ENCODE measurements at places on chromosomes 1 and 21.

DNA sequence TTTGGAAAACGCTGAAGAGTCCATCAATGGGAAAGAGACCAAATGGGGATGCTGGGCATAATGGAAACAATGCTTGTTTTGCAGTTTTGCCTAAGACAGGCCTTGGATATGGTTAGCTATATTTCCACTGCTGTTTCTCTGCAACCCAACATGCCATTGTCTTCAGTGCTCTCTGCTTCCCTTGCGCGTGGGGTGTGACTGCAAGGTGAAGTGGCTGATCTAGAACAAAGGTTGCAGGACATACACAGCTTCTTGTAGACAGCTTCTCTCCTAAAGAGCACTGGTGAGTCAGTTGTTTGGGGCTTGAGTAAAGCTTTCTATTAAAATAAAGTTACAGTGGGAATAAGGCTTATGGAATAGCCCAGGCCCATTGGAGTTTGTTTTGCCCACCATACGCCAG lies 33.0 kb downstream of the RUNX1 start:
- no peak for DNase-seq

DNA sequence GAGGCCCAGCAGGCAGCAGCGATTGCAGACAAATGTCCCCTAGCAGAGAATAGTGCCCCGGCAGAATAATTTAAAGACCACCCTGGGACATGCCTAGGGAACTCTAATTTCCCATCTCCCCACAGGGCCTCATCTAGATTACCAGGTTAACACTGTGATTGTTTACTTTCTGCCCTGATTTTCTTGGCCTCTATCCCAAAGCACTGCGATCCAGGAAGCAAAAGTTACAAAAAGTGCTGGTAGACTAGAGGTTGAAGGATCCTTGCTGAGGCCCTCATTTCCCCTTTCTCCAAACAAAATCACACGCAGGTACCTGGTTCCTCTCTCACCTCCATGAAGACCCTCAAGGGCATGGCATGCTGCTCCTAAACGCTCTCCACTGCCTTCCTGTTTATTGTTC lies 229.7 kb downstream of the C1orf94 start:
- no peak for DNase-seq

GRCh38 chr1:46445773-46446256 lies 43.8 kb upstream of the DMBX1 start:
- no peak for DNase-seq

DNA sequence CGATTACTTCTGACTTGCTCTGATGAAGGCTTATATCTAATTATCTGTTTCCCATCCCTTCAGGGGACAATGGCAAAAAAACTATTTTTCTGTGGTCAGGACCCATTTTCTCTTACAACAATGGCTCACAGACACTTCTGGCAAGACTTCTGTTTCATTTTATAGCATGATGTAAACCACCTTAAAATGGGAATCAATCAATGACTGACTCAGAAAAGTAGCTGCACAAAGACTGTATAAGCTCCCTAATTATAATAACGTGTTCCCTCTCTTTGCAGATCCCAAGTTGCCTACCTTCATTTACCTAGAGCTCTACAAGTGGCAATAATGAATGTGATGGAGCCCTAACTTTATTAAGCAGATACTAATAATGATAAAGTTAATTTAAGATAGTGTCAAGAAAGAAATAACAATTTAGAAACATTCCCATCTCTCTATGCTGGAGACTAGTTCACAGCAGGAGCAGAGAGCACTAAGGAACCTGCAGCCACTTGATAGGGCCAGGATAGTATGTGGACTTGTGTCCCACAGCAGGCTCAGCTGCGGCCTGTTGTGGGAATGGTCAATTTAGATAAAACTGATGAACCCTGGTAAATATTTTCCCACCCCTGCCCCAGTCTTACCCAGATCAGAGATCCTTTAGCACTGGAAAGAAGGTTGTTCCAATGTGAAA lies 538 bp downstream of the GBP2 start:
- DNase-seq = no peak

DNA sequence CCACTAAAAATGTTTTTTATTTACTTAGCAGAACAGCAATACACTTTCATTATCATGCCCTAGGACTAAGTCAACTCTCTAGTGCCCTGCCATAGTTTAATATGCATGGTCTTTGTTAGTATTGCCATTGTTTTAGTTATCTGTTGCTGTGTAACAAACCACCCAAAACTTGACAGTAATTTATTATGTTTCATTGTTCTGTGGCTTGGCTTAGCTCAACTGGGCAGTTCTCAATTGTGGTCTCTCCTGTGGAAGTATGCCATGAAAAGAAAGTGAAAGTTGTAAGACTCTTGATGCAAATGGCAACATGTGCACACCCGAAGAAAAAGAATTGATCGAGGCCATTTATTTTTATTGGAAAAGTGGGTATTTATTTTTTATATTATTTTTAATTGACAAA lies 206.3 kb upstream of the KCTD3 start:
- DNase-seq = no peak

DNA sequence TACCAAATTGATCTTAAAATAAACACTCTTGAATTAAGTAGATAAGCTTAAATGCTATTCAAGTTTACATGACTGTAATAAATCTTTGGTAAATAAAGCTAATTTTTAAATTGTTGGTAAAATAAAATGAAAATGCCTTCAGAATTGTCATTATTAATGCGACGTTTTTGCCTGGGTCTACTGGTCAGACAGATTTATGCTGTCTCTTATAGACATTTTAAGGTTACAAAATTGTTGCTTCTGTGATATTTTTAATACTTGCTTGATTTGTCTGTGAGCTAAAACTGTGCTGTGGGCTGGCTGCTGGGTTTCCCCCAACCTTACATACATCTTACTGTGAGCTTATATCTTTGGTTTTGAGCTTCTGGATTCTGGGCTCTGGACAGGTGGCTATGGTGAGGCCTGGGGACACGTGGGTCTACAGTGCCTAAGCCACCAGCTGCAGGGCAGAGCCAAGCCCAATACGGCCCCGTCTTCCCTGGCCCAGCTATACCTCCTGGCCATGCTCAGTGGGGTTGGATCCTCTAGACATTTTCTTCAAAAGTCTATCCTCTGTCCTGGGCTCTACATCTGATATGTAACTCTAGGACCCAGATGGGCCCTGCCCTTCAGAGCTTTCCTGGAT lies 81.4 kb downstream of the ETS2 start:
- DNase-seq = no peak

- DNase-seq = no peak
These were observed 154.7 kb downstream of the PGBD5 start for GRCh38 chr1:230271300-230272035.

DNA sequence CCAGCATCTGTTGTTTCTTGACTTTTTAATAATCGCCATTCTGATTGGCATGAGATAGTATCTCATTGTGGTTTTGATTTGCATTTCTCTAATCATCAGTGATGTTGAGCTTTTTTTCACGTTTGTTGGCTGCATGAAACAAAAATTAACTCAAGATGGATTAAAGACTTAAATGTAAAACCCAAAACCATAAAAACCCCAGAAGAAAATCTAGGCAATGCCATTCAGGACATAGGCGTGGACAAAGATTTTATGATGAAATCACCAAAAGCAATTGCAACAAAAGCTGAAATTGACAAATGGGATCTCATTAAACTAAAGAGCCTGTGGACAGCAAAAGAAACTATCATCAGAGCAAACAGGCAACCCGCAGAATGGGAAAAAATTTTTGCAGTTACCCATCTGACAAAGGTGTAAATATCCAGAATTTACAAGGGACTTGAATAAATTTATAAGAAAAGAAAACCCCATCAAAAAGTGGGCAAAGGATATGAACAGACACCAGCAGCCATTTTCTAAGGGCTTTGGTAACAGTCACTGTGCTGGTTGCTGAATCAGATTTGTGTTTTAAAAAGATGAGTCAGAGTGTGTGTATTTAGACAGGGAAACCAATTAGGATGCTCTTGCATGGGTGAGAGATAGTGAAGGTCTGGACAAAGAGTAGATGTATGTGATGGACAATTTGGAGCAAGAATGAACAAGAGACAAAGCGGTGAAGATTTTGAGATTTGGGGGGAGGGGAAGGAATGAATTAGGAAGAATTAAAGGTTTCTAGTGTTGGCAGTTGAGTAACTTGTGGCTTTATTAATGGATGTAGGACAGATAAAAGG lies 110.7 kb downstream of the RYR2 start:
- DNase-seq = no peak

DNA sequence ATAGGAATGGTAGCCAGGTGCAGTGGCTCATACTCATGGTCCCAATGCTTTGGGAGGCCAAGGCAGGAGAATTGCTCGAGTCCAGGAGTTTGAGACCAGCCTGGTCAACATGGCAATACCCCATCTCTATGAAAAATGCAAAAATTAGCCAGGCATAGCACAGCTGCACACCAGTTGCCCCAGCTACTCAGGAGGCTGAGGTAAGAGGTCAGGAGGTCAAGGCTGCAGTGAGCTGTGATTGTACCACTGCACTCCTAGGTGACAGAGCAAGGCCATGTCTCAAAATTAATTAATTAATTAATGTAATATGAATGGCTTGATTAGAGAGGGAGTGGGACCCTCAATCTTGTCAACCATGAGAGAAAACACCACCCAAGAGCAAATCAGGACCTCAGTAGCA lies 198.7 kb upstream of the DUSP10 start:
- no peak for DNase-seq

- DNase-seq = peak; percentile 48
These were observed 779 bp upstream of the DEGS1 start for GRCh38 chr1:224182057-224182865.

GRCh38 chr1:24961961-24962861 lies 32.1 kb upstream of the RUNX3 start:
- DNase-seq = no peak

- no peak for DNase-seq
These were observed 30.3 kb upstream of the ECE1 start for GRCh38 chr1:21320410-21321108.

- DNase-seq = no peak
These were observed 62.9 kb upstream of the LRP8 start for GRCh38 chr1:53390736-53391135.

DNA sequence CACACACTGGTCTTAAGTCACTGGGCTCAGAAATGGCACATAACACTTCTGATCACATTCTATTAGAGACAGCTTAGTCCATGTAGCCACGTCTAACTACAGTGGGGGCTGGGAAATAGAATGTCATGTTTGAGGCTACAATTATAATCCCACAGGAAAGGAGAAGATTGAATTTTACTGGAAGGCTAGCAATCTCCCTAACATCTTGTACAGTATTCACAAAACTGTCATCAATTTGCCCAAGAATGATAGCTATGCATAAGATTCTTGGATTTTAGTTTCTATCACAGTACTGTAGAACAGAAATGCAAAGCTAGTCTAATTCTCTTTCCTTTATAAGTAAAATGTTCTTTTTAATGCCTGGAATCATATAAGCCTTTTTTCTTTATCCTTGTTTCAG lies 12.7 kb upstream of the ZMYM6 start:
- DNase-seq = no peak

- DNase-seq = no peak
These were observed 2.0 kb downstream of the SLAMF7 start for GRCh38 chr1:160741092-160741501.

- peak; percentile 17 for DNase-seq
These were observed 18.4 kb upstream of the RPL11 start for GRCh38 chr1:23673086-23673813.

DNA sequence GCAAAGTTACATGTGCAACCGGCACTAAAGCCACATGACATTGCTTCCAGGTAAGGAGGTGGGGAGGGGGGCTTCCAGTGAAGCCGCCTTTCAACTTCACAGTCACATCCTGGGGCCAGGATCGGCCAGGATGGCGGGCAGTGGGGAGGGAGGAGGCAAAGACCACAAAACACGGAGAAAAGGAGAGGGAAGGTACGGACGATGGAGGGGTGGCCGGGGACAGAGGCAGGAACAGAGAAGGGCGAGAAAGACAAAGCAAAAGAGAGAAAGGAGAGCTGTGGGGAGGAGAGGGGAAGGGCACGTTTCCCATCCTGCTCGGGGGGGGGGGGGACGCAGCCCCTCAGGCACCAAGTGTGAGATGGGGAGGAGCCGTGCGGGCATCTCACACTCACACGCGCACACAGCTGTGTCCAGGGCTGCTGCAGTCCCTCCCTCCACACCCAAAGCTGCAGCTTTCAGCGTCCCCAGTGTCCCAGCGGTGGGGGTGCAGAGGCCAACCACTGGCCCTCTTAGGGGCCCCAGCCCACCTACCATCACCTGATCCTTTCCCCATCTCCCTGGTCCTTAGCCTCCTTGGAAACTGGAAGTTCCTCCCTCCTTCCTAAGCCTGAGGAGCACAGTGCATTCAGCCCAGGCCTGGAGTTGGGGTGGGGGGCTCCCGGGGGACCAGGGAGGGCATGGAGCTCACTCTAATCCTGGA lies 2.4 kb downstream of the SH2D5 start:
- DNase-seq = no peak

DNA sequence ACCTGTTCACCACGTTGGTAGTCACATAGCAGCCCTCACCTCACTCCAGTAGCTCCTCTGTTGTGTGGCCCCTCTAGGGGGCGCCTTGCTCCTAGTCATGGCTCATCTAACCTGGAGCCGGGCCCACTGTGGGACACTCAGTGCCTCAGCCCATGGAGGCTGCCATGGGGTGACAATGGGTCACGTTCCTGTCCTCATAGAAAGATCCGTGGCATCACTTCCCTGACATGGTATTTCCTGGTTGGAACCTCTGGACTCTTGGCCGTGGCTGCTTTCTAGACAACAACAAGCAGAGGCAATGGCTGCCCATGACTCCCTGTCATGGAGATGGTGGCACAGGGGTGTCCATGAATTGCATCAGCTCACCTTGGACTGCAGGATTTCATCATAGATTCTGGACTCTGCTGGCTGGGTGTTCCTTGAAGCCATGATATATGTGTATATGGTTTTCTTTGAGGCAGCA lies 27.5 kb upstream of the SLAMF6 start:
- DNase-seq = peak; percentile 59

- no peak for DNase-seq
These were observed 1.7 kb upstream of the IKBKE start for GRCh38 chr1:206468571-206468970.

DNA sequence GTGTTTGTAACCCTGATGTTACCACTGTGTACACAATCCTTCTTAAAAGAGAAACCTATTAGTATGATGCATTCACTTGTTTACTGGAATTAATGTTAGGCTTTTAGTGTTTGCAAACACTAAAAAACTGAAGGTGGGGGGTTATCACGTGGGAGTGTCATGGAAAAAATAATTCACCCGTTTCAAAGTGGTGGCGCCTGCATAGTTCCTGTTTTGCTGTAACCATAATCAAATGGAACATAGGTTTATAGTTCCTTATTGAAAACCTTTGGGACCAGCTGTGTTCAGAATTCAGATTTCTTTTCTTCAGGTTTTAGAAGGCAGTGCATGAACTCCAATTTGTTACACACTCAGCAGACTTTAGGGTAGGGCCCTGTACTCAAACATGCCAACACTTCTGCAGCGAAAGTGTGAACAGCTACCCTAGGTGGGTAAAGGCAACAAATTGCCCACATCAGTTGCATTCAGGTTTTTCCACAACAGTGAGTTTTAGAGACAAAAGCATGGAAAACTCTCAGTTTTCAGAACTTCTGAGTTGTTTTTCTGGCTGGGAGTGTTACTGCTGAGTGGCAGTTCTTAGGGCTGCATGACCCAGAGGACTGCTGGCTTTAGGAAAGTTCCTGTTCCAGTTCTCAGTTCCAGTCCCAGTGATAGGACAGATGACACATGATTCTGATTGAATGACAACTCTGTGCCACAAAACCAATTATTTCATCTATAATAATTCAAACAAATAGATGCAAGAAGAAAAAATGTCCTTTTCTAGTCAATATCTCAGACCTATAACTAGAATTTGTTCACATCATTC lies 29.1 kb upstream of the IVNS1ABP start:
- no peak for DNase-seq

GRCh38 chr1:159786966-159787365 lies 6.2 kb downstream of the DUSP23 start:
- DNase-seq = no peak
